ENCODE measurements at places on chromosomes 11 and 22.

DNA sequence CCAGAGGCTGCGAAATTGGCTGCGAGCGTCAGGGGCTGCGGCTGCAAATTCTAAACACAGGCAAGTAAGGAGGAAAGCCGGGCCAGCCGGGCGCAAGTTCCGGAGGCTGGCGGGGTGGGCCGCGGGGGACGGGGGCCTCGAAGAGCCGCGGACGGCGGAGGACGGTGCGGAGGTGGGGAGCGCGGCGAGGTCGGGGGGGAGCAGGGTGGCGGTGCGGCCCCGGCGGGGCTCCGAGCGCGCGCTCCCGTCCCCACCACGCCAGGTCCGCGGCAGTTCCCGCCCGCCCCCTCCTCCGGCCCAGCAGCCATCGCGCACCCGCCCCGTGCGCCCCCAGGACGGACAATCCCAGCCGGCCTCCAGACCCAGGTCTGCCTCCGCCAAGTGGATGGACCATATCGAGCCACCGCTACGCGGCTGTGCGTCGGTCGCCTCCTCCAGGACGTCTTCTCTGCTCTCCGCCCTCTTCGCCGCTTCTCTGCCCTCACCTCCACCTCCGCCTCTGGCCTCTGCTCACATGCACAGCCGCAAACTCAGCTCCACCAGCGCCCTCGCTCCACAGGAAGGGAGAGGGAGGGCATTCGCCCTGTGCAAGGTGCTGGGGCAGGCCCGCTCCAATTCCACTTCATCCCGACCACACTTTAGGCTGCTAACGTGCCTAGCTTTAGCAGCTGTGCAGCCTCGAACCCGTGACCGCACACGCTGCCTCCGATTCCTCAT, 7.2 kb downstream of the ELFN2 start:
- no peak for DNase-seq

GRCh38 chr11:84870486-84870885, 756.7 kb downstream of the DLG2 start:
- no peak for DNase-seq

- no peak for DNase-seq
Observed at GRCh38 chr11:121138259-121138658, 37.2 kb downstream of the TECTA start.

GRCh38 chr11:27398400-27398770, 35.4 kb upstream of the CCDC34 start:
- no peak for DNase-seq

- DNase-seq: no peak
Observed at GRCh38 chr11:125356797-125357196, 139.3 kb downstream of the FEZ1 start.

DNA sequence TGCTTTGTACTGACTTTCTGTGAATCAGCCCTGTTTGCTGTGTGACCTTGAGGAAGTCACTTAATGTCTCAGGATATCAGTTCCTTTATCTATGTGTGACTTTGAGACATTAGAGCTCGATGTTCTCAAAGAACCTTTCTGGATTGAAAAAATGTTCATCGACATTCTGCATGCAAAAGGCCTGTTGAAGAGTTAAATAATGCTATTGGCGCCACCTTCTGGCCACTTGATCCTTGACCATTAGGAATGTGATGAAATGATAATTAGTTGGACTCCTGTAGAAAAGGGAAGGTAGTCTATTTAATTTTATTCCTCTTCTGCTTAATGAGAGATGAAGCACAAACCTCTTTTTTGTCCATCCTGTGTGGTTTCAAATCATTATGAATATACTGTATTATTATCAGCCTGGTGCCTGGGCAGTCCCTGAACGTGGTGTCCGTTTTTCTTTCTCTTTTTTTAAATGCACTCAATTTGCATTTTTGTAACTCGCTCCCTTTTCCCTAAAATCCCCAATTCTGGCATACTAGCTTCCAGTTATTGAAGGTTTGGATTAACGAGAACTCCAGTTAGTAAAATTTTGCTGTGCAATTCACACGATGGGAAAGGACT, 20.7 kb downstream of the ELF5 start:
- peak; percentile 20 for DNase-seq

- no peak for DNase-seq
Observed at GRCh38 chr11:37747121-37747520, 1149.1 kb upstream of the RAG2 start.

GRCh38 chr11:92552942-92553341, 328.3 kb downstream of the FAT3 start:
- no peak for DNase-seq

GRCh38 chr11:122697636-122698167, 42.2 kb downstream of the UBASH3B start:
- no peak for DNase-seq

DNA sequence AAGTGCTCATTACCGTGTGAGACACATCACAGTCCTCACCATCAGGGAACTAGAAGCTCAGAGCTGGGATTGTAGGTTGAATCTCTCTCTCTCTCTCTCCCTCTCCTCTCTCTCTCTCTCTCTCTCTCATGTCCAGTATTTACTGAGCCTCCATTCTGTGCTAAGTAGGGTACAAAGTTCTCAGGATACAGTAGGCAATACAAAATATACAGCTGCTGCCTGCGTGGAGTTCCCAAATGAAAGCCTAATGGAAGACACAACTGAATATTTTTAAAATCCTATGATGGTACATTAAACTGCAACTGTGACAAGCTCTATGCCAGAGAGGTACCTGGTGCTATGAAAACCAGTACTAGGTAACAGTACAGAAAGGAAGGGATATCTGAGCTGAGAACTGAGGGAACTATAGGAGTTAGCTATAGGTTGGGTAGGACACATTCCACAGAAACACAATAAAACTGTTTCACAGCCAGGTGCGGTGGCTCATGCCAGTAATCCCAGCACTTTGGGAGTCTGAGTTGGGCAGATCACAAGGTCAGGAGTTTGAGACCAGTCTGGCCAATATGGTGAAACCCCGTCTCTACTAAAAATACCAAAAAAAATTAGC, 9.6 kb upstream of the PRG2 start:
- no peak for DNase-seq

GRCh38 chr11:128862406-128862805, 4.7 kb downstream of the KCNJ1 start:
- DNase-seq: no peak

GRCh38 chr11:35619116-35619854, 1.0 kb downstream of the FJX1 start:
- DNase-seq: no peak

GRCh38 chr11:45901626-45902025, 5.4 kb downstream of the FREY1 start:
- no peak for DNase-seq

- no peak for DNase-seq
Observed at GRCh38 chr11:65355776-65356393, 1.3 kb downstream of the TIGD3 start.

GRCh38 chr11:119100994-119101758, 477 bp downstream of the DPAGT1 start:
- DNase-seq: no peak

DNA sequence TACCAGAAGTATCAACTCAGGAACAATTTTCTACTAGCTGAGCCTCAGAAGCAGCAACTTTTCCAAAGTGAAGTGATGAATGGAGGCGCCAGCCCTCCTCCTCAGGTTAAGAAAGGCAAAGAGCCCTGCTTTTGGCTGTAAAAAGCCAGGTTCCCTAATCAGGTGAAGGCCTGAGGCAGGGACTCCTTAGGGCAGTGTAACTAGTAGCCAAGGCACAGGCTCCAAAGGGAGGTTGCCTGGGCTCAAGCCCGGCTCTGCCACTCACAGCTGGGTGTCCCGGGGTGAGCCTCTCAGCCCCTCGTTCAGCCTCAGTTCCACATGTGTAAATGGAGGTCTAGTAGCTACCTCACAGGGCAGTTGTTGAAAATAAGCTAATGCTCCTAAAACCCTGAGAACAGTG, 19.5 kb downstream of the TSKU start:
- no peak for DNase-seq

DNA sequence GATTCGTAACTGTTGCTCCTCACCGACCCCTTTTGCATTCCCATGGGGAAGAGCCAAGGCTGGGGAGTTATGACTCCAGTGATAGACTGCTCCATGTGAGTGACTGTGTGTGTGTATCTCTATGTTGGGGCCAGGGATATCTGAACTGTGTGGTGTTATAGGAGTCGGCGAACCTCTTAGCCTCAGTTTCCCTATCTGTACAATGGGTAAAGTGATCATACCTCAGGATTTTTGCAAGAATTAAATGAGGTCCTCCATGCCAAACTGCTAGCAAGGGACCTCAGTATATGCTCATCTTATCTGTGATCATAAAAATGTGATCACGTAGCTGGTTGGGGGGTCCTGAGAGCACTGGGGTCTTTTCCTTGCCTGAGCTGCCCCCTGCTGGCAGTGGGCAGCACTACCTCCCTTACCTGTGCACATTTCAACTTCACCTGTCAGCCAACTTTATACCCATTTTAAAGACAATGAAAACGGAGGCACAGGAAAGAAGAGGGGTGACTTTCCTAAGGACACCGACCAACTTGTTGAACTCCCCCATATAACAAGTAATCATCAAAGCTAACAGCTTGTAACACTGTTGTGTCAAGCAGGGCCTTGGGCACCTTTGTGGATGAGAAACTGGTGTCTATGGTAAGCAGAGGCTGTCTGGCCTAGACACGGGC, 1.4 kb upstream of the DPP3 start:
- no peak for DNase-seq

- DNase-seq: no peak
Observed at GRCh38 chr11:2745511-2745910, 45.7 kb upstream of the KCNQ1OT1 start.

DNA sequence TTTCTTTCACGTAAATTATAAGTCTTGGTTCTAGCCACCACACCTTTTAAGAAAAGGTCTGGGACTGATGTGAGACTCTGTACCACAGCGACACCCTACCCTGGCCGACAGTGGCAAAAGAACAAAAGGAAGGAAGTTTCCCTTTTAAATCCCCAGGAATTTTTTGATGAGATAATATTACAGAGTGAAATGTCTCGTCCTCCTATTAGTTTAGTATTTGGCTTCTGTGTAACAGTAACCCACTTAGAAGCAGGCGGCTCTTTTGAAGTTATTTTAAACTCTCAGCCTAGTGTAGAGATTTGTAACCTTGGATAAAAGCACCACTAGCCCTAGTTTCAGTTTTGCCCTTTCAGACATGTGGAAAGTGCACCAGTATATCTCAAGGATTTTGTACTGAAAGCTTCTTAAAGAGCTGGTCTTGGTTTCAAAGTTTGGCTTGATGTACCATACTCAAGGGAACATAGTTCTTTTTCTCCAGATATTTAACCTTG, 84.1 kb downstream of the C22orf31 start:
- DNase-seq: no peak

DNA sequence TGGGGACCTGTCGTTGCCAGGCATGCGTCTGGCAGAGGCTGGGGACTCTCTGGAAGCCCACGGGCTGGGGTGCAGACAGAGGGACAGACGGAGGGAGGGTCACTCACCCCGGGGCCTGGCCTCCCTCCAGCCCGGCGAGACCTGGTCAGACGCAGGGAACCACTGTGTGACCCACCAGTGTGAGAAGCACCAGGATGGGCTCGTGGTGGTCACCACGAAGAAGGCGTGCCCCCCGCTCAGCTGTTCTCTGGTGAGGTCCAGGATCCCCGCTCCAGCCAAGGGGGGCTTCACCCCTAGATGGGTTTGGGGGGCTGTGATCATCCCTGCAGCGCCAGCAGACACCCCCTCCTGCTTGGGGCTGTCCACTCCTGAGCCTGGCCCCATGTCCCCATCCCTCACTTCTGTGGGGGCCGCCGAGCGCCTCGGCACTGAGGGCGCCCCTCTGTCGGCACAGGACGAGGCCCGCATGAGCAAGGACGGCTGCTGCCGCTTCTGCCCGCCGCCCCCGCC, 23.6 kb upstream of the MUC5B start:
- no peak for DNase-seq

DNA sequence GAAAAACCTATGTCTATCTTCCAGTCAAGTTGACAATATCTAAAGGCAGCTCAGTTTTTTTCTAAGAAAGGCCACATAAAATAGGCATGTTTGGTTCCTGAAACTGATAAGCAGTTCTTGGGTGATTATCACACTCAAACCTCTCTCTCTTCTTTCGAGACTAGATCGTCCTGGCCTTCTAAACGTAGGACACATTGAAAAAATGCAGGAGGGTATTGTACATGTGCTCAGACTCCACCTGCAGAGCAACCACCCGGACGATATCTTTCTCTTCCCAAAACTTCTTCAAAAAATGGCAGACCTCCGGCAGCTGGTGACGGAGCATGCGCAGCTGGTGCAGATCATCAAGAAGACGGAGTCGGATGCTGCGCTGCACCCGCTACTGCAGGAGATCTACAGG, 15.1 kb downstream of the CDPF1 start:
- DNase-seq: no peak

GRCh38 chr22:27270818-27271510, 530.6 kb downstream of the MN1 start:
- DNase-seq: no peak

DNA sequence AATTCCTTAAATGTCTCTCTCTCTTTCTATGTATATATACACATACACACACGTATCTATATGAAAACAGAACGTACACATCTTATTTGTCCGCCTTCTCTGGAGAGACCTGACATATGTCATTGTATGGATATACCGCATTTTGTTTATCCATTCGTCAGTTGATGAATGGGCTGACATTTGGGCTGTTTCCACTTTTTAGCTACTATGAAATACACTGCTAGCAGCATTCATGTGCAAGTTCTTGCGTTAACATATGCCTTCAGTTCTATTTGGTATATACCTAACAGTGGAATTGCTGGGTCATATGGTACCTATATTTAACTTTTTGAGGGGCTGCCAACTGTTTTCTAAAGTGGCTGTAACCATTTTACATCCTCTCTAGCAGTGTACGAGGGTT, 18.0 kb upstream of the DNAJB13 start:
- DNase-seq: no peak

DNA sequence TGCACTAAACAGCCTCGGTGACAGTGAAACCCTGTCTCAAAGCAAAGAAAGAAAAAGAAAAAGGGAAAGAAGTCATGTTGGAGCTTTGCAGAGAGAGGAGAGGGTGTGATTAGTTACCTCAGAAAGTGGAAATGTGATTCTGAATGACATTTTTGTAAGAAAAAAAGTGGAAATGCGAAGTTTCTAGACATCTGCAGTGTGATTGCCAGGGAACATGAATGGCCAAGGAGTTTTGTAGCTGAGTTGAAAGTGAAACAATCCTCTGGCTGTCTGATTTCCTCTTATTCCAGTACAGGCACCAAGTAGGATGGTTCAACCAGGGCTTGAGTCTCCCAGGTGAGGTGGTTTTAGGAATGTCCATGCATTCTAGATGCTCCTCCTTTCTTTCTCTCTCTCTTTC, 17.8 kb upstream of the SYVN1 start:
- DNase-seq: no peak

- no peak for DNase-seq
Observed at GRCh38 chr11:117634756-117635603, 162.0 kb downstream of the DSCAML1 start.

DNA sequence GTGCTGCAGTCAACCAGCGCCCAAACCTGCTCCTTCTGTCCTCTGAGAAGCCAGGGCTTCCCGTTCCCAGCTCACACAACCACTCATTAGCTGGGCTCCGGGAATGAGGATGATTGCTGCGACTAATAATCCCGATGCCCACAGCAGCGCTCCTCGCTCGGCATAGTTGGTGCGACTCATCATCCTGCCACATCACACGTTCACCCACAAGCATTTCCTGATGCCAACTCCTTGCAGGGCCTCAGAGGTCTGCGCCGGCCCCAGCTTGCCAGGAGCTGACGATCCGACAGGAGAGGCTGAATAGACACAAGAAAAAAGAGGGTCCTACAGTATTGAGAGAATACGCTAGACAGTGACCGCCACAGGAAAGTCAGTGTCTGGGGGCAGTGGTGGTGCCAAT, 10.6 kb upstream of the CSNK1E start:
- no peak for DNase-seq

Data from fibroblast of skin of left biceps (primary cell).